ENCODE measurements at places on chromosomes 5 and 9. TPM values are rescaled to one million over a fixed set of nuclear protein-coding genes. Genes with fewer than 3 reads are reported as not detected.

The UNC5A gene
- total RNA-seq, result 0.29 TPM

The TEX53 gene
- not detected for total RNA-seq

The CER1 gene
- total RNA-seq, result not detected

The CDKN2B-AS1 gene
- 0.64 TPM for total RNA-seq

The F12 gene
- total RNA-seq, result not detected

The ANKDD1B gene
- total RNA-seq, result 0.64 TPM

The IRX4 gene
- not detected for total RNA-seq

GRCh38 chr5:94928891-94929290, 310.4 kb downstream of the SLF1 start:
- DNase-seq, result no peak

DNA sequence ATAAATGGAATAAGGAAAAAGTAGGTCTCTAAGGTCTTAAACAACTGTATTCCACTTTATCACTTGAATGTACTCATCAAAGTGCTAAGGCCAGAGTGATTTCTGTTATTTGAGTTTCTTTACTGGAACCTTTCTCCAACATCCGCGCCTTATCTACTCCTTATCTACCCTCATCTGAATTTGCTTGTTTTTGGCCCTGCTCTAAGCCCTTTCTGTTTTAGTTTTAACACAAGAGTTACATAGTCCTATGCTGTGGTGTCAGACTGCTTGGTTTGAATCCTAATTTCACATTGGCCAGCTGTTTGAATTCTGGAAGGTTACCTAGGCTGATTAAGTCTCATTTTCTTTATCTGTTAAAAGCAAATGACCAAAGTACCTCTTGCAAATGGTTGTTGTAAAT, 128.3 kb downstream of the PCSK5 start:
- no peak for DNase-seq

GRCh38 chr5:9428272-9428671, 117.6 kb downstream of the SEMA5A start:
- DNase-seq, result no peak

GRCh38 chr9:90925581-90926257, 124.1 kb downstream of the SYK start:
- no peak for DNase-seq

GRCh38 chr5:72041654-72042053, 65.6 kb upstream of the MAP1B start:
- DNase-seq, result no peak

DNA sequence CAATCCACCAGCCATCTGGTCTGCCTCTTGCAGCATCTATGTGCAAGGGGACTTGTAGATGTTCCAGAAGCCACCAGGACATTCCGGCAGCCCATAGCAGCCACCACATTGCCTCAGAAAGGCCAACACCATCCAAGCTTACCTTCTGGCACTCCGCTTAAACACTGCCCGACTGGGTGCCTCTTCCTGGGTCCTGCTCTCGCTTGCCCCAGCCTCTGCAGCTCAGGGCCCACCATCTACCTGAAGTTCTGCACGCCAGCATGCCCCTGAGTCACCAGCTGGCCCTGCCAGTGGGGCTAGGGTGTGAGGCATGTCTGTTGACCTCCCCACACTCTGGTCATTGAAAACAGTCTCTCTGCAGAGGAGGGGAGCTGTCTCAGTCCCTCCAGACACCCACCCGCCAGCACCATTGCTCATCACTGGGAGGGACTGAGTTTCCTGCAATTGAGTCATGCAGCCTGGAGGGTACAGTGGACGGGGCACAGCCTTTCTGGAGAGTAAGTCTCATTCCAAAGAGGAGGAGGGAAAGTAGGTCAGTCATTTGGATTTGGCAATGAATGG, 16.9 kb upstream of the COL5A1 start:
- no peak for DNase-seq

DNA sequence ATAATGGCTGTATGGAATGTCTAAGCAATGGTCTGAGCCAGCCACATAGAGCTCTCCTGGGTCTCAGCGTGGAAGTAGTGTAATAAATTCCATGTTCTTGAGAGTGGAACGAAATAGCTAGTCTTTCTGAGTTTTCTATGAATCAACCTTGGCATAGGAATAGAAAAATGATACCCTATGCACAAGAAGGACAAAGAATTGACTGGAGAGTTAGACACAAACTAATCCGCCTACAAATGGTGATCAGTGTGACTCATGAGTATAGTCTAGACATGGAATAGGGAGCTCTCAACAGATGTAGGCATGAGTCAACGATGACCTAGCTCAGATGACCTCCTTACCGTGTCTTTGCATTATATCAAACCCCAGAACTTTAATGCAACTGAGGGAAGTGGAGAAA, 256.8 kb upstream of the GRIN3A start:
- no peak for DNase-seq

GRCh38 chr5:164721116-164721515, 1215.7 kb downstream of the MAT2B start:
- DNase-seq, result no peak

- DNase-seq, result no peak
Observed at GRCh38 chr5:16957304-16958196, 21.5 kb upstream of the MYO10 start.

- no peak for DNase-seq
Observed at GRCh38 chr5:123134653-123135181, 45.7 kb downstream of the PRDM6 start.

DNA sequence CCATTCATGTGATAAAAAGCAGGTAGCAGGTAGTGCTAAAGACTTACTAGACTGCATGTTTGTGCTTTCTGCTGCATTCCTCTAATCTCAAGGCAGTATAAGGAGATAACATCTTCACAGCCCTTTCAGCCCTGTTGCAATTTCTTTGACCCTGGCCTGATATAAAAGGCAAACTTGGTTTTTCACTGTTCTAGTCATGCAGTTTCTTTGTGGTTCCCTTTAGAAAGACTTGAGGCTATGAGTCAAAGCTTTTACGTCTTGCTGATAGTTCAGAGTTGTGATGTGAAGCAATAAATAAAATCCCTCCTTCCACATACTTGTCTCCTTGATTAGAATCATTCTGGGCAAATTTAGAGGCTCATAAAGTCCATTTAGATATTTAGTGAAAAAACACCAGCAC, 88.6 kb upstream of the CDKN2B start:
- no peak for DNase-seq

DNA sequence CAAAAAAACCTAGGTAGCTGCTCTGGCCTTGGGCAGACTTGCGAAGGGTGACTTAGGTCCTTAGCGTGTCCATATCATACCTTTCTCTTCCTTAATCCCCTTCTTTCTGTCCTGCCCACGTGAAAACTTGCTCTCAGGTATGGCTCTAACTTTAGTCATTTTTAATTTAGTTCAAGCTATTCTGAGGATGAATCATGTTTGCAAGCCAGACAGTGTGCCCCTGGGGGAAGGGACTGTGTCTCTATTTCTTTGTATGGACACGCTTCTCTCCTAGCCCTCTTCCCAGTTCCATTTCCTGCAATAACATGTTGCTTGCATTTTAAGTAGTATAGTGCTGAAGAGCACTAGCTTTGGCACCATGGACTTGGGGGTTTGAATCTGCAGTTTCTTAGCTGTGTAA, 120.6 kb downstream of the PTTG1 start:
- DNase-seq, result no peak

DNA sequence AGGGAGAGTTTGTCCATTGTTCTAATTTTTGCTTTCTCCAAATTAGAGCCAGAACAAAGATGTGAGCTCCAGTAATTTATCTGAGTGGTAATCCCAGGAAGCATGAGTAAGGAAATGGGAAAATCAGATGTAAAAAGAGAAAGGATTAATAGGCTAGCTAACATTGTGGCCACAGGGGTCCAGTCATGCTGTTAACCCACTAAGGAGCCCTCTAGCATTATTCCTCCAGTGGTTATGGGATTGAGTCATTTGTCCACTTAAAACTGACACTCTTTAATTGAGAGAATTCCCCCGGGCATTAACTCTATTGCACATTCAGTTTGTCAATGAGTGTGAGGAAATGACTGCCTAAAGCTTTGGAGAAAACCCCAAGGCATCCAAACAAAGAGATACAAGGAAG, 700.3 kb upstream of the TYRP1 start:
- DNase-seq, result no peak

- DNase-seq, result no peak
Observed at GRCh38 chr5:73706963-73707362, 81.0 kb downstream of the ARHGEF28 start.

- no peak for DNase-seq
Observed at GRCh38 chr9:109430231-109430630, 67.9 kb downstream of the PTPN3 start.

DNA sequence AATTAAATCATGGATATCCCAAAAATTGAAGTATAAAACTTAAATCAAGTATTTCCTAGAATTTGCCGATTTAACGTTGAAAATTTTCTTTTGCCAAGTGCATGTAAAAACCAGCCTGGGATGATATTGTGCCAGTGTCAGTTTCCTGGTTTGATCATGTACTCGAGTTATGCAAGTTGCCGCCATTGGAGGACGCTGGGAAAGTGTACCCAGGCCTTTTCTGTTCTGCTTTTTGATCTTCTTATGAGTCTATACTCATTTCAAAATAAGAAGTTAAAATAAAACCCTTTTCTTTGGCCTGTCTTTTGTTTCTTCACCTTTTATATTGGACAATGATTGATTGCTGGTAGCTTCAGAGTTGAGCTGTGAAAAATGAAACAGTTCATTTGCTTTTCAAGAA, 93.1 kb upstream of the NFIL3 start:
- no peak for DNase-seq

DNA sequence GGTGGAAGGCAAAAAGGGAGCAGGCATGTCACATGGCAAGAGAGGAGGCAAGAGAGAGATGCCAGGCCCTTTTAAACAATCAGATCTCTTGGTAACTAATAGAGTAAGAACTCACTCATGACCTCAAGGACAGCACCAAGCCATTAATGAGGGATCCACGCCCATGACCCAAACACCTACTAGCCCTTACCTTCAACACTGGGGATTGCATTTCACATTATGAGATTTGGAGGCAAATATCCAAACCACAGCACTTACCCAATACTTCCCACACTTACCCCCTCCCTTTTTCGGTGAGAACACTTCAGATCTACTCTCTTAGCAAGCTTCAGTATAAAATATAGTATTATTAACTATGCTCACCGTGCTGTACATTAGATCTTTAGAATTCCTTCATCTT, 41.9 kb downstream of the ZNF354A start:
- no peak for DNase-seq

GRCh38 chr5:153970496-153970895, 68.2 kb downstream of the FAM114A2 start:
- DNase-seq, result no peak

DNA sequence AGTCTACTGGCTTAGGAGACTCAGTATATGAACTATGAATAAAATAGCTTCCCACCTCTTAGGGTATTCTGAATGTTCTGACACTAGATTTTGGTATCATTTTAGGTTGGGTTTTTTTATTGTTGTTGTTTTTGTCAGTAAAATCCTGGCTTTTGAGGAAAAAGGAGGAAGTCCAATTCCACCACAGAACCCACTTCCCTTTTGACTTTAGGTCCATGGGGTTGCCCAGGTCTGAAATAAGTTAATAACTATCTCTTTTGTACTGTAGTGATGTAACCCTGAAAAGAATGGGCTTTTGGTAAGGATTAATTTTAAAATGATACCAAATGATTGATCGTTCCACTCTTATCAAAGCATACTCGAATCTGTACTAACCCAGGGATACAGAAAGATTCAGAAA, 29.1 kb upstream of the IL12B start:
- DNase-seq, result no peak

DNA sequence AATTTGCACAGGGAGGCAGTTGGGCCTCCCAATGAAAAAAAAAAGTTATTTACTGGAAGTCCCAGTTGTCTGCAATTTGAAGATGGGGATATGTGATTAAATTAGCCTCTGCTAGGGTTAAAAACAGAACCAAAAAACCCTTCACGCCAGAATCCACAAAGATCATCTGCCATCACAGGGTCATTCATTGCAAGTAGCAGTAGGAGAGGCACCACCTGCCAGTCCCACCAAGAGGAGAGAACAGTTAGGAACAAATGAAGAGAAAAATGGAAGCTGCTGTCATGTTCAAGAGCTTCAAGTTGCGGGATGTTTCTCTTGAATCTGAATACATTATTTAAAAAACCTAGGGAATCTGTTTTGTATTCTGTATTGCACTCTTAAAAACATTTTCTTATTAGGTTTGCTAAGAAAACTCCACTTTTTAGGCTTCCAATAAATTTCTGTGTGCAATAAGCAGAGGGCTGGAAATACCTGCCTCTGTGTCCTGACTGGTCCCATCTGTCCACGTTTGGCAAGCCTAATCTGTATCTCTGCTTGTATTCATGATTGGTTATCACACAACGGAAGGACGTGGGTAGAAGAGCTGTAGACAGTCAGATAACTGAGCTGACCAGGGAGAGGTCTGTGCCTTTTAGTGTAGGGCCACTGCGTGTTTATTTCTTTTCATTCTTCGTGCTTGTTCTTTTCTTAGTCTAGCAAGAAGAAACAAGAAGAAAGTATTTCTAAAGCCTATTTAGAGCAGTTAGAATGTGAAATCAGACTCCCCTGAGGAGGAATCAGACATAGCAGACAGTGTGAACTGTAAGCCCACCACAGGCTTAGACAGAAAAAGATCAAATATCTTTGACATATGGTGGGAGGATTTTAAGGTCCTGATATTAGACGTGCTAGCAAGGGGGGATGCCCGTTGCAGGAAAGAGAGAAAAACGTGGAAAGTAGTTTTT, 630.6 kb upstream of the SEMA6A start:
- no peak for DNase-seq

DNA sequence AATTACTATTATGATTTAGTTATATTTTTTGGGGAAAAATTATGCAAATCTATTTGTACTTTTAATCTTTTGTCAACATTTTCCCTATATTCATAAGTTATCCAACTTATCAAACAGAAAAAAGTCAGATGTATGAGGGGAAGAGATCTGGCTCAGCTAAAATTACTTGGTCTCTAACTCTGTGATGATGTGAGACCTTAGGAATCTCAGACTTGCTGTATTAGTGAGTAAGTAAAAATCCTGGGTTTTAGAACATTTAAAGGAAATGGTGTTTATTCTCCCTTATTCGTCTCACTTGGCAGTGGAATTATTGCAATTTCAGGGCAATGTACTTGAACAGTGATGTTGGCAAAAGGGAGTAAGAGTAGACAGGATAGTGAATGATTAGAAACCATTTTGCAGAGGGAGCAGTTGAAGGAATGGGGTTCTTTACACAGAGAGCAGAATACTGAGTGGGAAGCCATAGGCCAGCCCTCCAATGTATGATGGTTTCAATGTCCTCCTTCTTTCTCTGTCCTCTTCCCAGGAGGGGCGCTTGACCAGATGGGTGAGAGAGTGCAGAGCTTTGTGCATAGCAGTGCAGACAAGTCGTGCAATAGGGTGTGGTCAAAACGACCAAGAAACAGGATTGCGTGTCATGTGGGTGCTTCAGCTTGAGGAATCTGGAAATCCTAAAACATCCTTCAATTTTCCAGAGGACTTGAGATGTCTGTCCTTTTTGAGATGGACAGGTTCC, 91.7 kb downstream of the TENT4A start:
- DNase-seq, result no peak

DNA sequence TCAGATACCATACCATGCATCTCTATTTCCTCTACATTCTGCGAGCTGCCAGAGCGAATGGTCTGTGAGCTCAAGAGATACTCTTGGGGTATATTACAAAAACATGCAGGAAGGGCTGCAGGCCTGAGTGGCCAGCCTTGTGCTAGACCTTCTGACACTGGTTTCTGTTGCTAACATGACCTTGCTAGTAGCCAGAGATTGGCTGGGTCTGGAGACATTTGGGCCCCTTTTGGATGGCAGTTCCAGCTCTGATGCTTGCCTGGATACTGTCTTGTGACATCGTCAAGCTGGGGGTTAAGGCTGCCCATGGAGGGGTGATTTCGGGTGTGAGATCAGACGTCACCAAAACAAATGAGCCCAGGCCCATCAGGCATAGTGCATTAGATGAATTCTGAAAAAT, 56.1 kb upstream of the FSTL4 start:
- DNase-seq, result no peak

Data from mesenteric fat pad (tissue), 1 donor.